ENCODE measurements at places on chromosomes 13 and 19. TPM values are rescaled to one million over a fixed set of nuclear protein-coding genes. Genes with fewer than 3 reads are reported as not detected.
A peak's percentile ranks its signal among the peaks of the same experiment; 100 is the strongest.

- no peak for DNase-seq
Observed at GRCh38 chr13:113183450-113184129, 24.9 kb downstream of the PCID2 start.

DNA sequence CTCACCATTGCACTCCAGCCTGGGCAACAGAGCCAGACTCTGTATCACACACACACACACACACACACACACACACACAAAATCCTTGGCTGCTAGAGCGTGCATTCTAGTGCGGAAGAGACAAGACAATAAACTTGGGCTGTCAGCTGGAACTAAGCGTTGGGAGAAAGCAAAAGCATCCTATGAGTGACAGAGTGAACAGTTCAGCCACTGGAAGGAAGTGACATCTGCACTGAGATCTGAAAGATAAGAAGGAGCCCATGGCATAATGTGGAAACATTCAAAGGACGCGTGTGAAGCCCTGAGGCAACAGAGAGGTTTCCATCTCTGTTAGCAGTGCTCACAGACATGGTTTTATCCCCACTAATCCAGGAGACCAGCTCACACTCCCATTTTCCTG lies 3.5 kb upstream of the SLC1A5 start:
- no peak for DNase-seq

GRCh38 chr13:30216111-30216510 lies 91.2 kb downstream of the KATNAL1 start:
- no peak for DNase-seq

DNA sequence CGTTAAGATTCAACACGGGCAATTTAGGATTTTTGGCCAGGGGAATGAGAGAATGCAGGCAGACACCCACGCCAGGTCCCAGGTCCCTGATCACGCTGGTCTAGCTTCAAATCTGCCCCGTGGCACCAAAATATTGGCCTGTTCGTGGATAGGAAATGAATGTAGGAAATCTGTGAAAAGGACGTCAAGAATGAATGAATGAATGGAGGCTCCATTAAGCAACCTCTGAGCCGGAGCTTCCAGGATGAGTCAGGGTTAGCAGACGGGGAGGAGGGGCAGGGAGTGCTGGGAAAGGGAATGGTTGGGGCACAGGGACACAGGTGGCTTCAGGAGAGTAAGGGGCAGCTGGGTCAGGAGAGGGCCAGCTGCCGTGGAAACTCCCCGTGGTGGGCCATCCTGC lies 4.2 kb downstream of the SULT2B1 start:
- DNase-seq, result no peak

- peak; percentile 53 for DNase-seq
Observed at GRCh38 chr19:39264306-39265290, 3.6 kb upstream of the IFNL2 start.

DNA sequence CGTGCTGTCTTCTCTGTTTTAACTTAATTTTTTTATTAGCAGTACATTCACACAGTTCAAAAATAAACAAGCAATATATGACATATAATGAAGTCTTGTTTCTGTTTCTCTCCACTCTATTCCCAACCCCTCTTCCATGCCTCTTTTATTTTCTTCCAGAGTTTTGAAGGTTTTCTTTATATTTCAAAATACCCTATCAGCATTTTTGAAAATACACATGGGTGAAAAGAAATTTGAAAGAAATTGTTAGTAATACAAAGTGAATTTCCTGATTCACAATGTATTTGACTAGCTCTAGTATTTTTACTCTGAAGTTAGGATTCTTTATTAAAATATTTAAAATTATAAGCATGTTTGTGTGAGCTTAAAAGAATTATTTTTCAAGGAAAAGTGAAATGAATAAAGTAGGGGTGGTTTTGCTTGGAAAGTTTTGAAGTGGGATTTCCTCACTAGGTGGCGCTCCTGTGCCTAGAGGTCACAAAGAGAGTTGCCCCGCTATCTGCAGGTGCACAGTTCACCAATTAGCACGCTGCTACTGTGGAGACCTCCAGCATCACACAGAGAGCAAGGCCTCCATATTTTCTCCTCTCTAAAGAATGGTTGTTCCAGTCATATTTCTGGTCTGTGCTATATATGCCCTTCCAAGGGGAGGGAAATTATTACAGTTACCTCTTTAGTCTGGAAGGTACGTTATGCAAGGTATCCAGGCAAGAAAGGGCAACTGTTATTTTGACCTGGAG lies 37.6 kb downstream of the SOX21 start:
- no peak for DNase-seq

DNA sequence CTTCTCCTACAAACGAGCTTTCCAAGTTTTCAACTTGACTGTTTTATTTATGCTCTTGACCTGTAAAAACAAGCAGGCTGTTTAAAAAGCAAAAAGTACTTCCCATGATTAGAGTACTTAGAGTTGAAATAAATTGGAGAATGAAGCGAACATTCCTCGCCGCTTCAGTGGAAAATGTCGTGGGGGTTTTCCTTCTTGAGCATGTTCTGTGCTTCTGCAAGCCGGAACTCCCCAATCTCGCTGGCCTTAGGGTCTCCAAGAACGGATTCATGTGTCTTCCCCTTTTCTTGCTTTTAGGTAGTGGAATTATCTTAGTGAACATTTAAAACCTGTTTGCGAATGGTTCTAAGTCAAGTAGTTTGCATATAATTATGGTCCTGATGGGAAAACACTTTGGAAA lies 103.6 kb upstream of the ZNF536 start:
- no peak for DNase-seq

GRCh38 chr19:15838351-15838750 lies 22.9 kb upstream of the OR10H1 start:
- no peak for DNase-seq

- no peak for DNase-seq
Observed at GRCh38 chr13:71827241-71827640, 39.8 kb downstream of the DACH1 start.

DNA sequence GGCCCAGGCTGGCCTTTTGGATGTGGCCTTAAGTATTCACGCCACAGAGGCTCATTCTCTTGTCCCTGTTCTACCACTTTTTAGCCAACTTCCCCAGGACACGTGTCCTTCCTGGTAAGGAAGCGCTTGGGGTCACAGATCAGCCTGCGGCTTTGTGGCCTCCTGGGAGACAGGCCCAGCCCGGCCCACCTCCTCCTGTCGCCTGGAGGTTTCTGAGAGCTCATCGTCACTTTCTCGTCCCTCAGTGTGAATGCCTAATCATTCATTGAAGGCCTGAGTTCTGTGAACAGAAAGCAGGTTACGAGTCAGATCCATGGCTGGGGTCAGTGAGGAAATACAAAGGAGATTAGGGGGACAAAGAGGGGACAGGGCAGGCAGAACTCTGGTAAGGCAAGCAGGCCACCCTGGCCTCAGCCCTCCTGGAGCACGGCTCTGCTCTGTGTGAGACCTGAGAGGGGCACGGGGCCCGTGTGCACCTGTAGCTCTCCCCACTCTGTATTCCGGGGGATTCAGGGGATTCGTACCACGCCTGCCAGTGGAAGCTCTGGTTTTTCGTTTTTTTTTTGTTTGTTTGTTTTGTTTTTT lies 38.6 kb upstream of the TSHZ3 start:
- DNase-seq, result no peak

GRCh38 chr19:7590256-7590655 lies 5.4 kb upstream of the CAMSAP3 start:
- no peak for DNase-seq

- no peak for DNase-seq
Observed at GRCh38 chr13:29963089-29963488, 112.7 kb upstream of the UBL3 start.

- DNase-seq, result no peak
Observed at GRCh38 chr13:42181381-42181953, 90.5 kb upstream of the AKAP11 start.

DNA sequence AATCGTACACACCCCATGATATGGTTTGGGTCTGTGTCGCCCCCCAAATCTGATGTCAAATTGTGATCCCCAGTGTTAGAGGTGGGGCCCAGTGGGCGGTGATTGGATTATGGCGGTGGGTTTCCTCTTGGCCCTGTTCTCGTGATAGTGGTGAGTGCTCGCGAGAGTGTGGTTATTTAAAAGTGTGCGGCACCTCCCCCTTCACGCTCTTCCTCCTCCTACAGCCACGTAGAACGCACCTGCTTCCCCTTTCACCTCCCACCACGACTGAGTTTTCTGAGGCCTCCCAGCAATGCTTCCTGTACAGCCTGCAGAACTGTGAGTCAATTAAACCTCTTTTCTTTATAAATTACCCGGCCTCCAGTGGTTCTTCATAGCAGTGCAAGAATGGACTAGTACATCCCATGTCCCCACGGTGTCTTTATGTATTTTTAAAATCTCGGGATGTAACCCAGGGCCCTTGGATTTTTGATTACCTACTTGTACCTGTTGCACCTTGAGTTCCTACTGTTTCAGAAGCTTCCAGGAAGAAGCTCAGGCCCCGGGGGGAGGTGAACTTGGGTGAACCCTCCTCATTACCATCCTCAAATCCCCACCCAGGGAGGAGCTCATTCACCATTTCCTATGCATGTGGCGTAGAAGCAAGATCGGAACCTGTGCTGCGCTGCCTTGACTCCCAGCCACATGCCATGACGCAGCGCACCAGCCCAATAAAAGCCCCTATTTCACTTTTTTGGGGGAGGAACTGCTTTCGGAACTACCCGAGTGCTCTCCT lies 52.4 kb downstream of the TEX29 start:
- DNase-seq, result no peak

GRCh38 chr19:13841086-13841961 lies 35.6 kb upstream of the NANOS3 start:
- peak; percentile 85 for DNase-seq

DNA sequence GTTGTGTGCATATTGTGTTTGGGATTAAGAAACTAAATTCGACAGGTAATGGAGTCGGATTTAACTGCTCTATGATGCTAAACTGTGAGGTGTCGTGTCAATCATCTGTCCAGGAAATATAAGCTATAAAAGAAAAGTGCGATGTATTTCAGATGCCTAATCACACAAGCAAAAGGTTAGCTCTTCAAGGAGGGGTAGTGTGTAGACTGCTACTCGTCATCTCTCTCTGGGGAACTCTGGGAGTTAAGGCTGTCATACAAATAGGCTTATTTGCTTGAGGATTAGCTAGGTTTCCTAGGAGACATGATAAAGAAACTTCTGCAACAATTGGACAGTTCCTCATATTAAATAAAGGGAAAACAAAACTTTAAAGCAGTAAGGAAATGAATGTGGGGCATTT lies 462.1 kb downstream of the OLFM4 start:
- no peak for DNase-seq

DNA sequence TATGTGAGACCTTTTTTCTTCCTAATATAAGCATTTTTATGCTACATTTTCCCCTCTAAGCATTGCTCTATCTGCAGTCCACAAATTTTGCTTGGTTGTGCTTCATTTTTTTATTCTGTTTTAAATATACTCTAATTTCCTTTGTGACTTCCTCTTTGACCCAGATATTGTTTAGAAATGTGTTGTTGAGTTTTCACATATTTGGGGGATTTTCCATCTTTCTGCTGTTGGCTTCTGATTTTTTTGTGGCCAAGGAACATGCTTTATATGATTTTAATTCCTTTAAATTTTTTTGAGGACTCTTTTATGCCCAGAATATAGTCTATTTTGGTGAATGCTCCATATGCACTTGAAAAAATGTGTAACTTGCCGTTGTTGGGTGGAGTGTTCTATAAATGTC lies 22.9 kb downstream of the UBAC2 start:
- DNase-seq, result no peak

- no peak for DNase-seq
Observed at GRCh38 chr13:21069561-21070004, 8.2 kb upstream of the LATS2 start.

DNA sequence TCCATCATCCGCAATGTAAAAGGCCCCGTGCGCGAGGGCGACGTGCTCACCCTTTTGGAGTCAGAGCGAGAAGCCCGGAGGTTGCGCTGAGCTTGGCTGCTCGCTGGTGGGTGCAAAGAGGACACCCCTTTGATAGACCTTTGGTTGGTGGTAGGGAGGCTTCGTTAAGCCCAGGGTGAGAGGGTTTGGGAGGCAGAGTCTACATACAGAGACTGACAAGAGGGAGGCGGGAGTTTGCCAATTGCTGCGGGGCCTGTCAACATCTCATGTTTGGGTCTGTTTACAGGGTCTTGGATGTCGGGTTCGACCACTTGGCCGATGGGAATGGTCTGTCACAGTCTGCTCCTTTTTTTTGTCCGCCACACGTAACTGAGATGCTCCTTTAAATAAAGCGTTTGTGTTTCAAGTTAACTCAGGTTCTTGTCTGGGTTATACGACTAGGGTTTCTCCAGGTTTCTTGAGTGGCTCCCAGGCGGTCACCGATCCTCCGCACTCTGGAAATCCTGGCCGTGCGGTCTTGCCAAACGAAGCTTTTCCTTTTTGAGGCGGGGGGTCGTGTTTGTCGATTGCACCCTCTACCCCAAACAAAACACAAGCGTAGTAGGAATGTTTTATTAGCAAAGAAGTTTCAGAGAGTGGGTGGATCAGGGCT lies 816 bp downstream of the RPS28 start:
- no peak for DNase-seq

- DNase-seq, result no peak
Observed at GRCh38 chr13:49342454-49342853, 94.7 kb downstream of the CDADC1 start.

- DNase-seq, result no peak
Observed at GRCh38 chr13:25727250-25727649, 324.6 kb downstream of the SHISA2 start.

GRCh38 chr19:1745589-1746031 lies 7.7 kb upstream of the ONECUT3 start:
- DNase-seq, result no peak

- DNase-seq, result no peak
Observed at GRCh38 chr13:32726374-32727037, 140.3 kb downstream of the PDS5B start.

DNA sequence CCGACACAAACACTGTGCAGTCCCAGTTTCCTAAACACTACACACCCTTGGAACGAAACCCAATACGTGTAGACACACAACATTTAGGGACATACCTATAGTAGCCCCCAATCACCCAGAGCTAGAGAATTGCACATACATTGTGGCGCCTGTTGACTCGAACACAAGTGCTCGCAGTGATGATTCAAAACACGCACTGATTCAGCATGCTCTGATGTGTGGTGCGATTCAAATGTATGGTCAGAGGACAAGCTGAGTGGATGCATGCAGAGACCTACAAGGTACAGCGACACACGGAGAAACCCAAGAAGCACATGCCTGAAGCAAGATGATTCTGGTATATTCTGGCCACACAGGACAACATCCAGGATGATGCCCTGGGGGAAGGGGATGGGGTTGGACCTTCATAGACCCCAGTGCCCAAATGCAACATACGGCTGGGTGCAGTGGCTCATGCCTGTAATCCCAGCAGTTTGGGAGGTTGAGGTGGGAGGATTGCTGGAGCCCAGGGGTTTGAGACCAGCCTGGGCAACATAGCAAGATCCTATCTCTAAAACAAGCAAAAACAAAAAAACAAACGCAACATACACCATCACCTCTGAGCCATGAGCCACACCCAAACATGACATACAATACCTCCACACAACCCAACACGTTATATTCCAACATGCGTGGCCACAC lies 997 bp upstream of the KCNN4 start:
- DNase-seq, result no peak

- peak; percentile 85 for DNase-seq
Observed at GRCh38 chr19:4069331-4069959, 2.7 kb upstream of the ZBTB7A start.

- no peak for DNase-seq
Observed at GRCh38 chr13:110731072-110731471, 17.6 kb downstream of the ING1 start.

- DNase-seq, result no peak
Observed at GRCh38 chr13:37960427-37960826, 90.9 kb upstream of the TRPC4 start.

The KEAP1 gene
- 74.6 TPM for total RNA-seq

The NRTN gene
- total RNA-seq, result 48.8 TPM

The NCAN gene
- not detected for total RNA-seq

The KISS1R gene
- total RNA-seq, result not detected

The SPRY2 gene
- 27.9 TPM for total RNA-seq

The EFNB2 gene
- total RNA-seq, result 19.4 TPM

The PSG7 gene
- not detected for total RNA-seq

Data from right cardiac atrium (tissue), 5 donors.